ENCODE measurements at places on chromosomes 5 and 9.

DNA sequence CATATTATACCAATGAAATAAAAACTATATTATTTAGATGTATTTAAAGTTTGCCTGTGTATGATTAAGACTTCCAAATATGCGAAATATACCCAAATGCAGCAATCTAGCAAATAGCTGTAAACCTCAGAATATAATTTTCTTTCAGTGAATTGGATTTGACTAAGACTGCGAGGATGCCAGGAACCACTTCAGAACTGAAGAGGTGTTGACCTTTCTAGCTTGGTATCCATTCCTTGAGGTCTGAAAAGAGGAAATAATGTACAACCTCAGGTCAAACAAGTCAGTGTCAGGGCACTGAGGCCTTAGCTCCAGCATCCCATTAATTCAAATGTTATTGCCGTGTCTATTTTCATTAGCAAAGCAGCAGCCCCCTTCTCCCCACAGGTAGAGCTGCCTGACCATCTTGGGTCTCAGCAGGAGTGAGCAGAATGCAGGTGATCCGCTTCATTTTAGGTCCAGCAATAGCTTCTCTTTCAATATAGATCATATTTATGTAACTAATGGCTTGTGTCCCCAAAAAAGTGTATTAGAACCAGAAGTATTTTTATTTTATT lies 100.0 kb downstream of the KIAA1958 start:
- no peak for DNase-seq

DNA sequence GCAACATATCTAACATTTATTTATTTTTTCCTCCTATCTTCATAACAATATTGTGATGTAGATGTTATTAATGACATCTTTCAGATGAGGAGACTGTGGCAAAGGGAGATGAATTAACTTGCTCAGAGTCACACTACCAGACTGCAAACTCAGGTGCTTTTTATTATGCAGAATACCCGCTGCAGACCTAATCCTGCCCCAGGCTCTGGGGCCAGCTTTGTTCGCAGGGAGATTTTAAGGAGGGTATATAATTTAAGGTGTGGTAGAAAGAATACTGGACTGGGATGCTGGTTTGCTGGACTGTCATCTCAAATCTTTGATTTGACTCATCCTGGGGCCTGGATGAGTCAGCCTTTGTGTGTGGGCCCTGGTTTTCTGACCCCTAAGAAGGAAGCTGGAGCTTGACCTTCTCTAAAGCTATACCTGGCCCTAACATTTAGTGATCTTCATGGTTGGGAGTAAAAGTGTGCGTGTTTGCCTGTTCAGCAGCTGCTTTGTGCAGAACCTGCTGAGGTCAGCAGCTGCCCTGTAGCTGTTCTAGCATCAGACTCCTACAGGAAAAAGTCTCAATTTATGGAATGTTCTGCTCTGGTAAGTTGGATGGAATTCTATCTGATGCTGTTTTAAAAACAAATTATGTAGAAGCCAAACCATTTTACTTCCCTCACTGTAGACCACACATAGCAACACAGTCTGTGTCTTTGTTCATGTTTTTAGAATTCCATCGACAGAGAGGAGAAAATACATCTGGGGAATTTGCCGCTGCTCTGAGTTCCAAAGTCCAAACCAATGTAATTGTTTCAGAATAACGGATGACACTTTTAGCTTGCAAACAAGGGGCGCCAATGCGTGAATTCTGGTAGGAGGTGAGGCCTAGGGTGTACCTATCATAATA lies 4.5 kb downstream of the SLC36A1 start:
- no peak for DNase-seq

DNA sequence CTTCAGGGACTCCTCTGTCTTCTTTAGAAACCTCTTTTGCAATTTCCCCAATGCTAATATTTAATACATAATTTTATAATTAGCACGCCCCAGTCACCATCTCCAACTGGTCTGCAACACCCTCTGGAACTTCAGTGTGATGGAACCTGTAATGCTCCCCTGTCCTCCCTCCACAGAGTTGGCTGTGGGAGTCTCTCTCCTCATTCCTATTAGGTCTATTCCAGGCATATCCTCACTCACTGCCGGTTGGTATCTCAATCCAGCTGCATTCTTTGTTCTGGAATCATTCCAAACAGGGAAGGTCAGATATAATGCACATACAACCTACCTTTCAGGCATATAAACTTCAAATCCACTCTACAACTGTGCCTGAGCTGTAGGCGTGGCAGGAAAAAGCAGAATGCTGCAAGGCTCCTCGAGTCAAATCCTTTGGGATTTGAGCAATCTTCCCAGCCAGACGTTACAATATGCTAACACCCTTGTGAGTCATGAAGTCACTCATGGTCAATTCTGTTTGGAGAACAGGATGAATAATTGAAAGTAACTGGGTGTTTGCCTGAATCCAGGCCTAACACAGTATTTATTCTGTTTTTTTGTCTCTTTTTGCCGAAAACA lies 293.8 kb downstream of the CWC27 start:
- no peak for DNase-seq

DNA sequence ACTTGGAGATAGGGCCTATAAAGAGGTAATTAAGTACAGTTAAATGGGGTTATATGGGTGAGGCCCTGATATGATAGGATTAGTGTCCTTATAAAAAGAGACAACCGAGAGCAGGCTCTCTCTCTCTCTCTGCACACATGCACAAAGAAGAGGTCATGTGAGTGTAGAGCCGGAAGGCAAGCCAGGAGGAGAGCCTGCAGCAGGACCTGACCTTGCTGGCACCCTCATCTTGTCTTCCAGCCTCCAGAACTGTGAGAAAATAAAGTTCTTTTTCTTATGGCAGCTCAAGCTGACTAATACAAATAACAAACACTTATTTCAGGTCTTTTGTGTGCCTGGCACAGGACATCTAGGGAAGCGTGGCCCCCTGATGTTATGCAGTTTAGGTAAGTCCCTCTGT lies 62.1 kb downstream of the ARHGAP26 start:
- DNase-seq, result no peak

DNA sequence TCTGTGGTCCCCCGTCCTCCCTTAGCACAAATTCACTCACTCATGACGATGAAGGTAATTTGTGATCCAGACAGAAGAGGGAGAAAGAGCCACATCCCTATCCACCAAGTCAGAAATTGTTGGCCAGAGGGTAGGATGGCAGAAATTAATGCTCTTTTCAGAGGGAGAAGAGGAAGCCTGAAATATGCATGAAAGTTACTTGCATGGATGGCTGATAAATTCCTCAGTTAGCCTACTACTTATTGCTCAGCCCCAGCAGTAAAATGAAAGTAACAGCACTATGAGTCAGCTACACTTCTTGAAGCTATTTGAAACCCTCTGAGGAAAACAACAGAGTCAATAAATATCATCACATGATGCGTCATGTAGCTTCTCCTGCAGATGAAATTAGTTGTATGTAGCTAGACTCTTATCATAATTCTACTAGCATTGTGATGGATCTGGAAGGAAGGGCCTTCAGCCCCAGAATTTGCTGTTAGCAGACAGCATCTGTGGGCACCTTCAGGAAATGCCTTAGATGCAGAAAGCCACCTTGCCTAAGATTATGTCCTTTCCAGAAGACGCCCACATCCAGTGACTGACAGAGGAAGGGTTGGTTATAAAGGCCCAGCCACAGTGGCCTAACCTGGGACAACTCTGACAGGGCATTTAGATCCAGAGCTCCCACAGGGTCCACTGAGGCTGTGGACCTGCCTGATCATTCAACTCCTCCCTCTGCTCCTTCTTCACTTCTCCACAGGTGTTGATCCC lies 81.2 kb upstream of the CCDC112 start:
- no peak for DNase-seq

DNA sequence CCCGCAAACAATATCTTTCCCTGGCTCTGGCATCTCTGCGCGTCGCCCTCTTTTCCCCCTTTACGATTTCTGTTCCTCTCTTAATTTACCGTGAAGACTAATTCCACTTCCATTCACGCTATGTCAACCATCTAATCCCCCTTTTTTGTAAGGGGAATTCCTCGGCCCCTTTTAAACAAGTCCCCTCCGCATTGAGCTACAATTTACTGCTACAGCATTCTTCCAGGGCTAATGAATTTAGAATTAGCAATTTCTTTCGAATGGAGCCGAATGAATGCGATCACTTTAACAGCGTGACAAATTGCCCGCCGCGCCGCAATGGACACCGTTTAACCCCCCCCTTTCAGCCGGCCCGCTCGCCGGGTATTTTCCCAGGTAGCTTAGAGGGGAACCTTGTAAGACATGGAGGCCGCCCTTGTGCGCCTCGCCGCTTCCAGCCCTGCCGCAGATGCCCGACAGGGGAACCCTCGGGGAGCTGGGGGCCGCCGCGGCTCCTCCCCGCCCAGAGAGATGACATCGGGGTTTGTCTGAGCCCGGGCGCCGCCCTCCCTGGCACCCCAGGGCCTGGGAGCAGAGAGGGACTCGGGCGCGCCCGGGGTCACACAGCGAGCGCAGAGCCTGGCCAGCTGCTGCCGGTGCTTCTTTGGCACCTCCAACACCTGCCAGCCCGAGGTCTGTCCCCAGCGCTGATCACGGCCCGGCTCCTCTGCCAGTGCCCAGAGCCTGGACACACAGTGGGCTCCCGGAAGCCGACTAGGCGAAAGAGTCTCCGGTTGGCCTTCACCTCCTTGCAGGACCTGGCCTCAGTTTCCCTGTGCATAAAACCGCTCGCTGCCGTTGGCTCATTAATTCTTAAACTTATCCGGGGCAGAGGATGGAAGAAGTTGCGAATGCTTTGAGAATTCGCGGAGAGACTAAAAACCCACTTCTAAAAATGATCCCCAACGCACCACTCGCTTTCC lies 1.3 kb downstream of the PRDM12 start:
- no peak for DNase-seq

GRCh38 chr9:93193388-93194220 lies 9.7 kb downstream of the WNK2 start:
- DNase-seq, result peak; percentile 22

DNA sequence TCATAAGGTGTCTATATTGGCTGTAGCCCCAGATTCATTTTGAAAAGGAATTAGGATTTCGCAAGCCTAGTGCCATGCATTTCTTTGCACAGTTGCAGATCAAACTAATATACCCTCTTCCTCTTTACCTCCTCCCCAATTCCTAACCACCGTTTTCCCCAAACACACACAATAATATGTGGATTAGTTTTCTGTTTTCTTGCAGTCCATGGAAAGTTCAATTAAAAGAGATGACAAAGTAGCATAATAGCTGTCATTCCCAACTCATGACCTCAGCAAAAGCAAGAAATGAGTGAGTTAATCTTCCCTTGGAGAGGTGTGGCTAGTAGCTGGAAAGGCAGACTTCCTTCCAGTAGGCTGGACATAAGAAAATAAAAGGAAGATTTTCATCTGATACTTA lies 349.1 kb downstream of the TMEM232 start:
- DNase-seq, result no peak
